Head of caudate nucleus (tissue), 42 donors: ENCODE measurements at places on chromosomes 6 and 20.

GRCh38 chr6:125213939-125214338, 60.4 kb downstream of the TPD52L1 start:
- DNase-seq, result no peak

DNA sequence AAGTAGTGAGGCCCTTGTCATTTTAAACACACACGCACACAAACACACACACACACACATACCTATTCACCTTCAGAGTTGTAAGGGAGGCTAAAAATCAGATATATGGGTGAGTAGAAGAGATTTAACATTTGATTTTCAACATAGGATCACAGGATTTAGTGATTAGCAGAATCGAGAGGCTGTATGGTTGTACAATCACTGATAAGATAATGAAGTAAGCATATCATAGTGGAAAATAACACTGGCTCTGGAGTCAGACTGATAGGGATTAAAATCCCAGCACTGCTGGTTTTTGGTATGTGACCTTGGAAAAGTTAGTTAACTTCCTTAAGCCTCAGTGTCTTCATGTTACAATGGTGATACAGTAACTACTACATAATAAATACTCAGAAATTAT, 40.8 kb downstream of the RNF217 start:
- DNase-seq, result no peak

GRCh38 chr6:13203145-13203544, 125.2 kb downstream of the TBC1D7 start:
- DNase-seq, result no peak

DNA sequence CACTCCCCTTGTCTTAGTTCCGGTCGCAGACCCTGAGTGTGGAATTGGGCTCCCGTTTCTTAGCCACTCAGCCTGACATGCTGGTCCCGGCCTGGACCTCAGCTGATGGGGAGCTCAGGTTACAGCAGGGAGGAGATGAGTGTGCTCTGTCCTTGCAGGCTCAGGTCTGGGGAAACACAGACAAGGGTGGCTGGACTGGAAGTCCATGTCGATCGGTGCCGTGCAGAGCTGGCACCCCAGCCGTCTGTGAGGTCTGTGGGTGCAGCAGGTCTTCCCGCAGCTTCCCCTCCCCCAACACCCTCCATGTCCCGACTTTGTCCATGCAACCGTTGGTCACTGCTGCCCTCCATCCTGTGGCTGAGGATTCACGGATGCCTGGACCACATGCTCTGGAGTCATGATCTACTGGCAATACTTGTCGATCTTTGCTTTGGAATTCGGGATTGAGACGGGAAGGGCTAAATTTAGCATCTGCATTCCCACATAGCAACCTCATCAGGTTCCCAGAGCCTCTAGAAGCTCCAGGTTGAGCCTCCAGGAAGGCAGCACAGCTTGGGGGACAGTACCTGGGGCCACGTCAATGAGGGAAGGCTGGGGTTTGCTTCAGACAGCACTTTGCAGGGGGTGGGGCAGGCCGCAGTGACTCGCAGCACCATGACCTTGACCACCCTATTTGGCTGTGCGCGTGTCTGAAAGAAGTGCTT, 118.8 kb downstream of the PSMB1 start:
- DNase-seq, result no peak

DNA sequence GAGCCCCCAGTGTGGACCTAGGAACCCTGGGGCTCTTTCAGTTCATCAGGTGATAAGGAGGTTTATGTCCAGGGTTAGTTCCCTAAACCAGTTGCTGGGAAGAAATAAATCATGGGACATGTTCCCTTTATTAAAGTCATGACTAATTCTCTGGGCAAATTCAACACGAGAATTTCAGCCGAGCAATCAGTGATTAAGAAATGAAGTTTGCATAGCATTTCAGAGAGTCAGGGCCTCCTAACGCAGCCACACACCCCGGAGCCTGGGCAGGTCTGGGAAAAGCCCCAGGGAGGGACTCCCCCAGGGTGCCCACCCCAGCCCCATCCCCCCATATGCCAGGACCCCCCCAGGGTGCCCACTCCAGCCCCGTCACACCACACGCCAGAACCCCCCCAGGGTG, 20.1 kb downstream of the SLCO4A1 start:
- DNase-seq, result no peak

GRCh38 chr20:63592661-63593060, 18.6 kb upstream of the HELZ2 start:
- DNase-seq, result no peak

DNA sequence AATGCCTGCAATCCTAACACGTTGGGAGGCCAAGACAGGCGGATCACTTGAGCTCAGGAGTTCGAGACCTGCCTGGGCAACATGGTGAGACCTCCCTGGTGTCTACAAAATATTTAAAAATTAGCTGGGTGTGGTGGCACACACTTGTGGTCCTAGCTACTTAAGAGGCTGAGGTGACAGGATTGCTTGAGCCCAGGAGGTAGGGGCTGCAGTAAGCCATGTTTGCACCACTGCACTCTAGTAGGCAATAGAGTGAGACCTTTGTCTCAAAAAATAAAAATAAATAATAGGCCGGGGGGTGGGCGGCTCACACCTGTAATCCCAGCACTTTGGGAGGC, 18.3 kb upstream of the RIPOR3 start:
- DNase-seq, result no peak
